ENCODE measurements at places on chromosomes 5 and 9. TPM values are rescaled to one million over a fixed set of nuclear protein-coding genes. Genes with fewer than 3 reads are reported as not detected.

Gene FREM1
- total RNA-seq, result not detected

Gene SELENOP
- not detected for total RNA-seq

Gene EQTN
- not detected for total RNA-seq

Gene PCDHA9
- total RNA-seq, result not detected

DNA sequence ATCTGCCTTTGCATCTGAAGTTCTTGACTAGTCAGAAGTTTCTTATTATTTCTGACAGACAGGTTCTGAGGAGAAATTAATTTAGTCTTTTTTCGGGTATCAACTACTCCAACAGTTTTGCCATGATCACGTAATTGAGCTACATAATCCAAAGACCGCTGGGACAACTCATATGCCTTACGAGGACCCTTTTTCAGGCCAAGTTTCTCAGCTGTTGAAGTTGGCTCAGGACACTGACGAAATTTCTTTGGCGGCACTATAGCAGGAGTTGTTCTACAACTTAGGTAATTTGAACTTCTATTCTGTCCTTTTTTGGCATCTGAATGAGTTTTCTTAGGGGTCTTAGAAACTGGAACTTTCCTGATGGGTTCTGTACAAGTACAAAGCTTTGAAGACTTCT, 27.2 kb downstream of the SETX start:
- no peaks in the 10 kb centered on the region for H3K27me3 ChIP-seq
- peaks cover 89% of the 10 kb centered on the region for H3K36me3 ChIP-seq
- H3K4me3 ChIP-seq, result no peak overlapping the region

- no peaks in the 10 kb centered on the region for H3K4me1 ChIP-seq
- DNase-seq, result no peak
- H3K36me3 ChIP-seq, result no peaks in the 10 kb centered on the region
- H3K4me3 ChIP-seq, result no peak overlapping the region
- no peak overlapping the region for H3K27ac ChIP-seq
- H3K27me3 ChIP-seq, result no peaks in the 10 kb centered on the region
Observed at GRCh38 chr5:125992050-125992449, 431.2 kb upstream of the GRAMD2B start.

DNA sequence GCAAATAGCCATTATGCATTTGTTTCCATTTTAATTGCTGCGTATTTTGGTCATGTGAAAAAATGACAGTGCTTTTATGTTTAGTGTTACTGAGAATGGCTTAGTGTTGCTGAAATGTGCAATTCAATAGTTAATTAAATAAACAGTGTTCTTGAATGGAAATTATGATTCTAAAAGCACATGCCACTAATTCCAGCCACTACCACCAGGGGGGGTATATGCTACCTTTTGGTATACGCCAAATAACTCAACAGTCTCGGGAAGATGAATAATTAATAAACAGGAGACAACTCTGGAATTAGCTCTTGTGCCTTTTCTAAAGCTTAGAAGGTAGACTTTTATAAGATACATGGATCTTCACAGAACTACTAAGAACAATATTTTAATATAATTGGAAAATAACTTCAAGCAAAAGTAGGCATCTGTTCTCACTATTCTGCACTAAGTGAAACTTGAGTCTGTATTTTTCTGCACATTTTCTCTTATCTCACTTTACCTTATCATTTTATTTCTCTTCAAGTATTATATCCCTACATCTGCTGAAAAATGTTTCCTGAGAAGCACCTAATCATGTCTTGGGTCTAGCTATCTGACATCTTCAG, 83.5 kb upstream of the MINAR2 start:
- DNase-seq, result peak; percentile 18
- H3K36me3 ChIP-seq, result no peaks in the 10 kb centered on the region
- no peak overlapping the region for H3K27ac ChIP-seq
- peaks cover 7% of the 10 kb centered on the region for H3K27me3 ChIP-seq
- H3K4me1 ChIP-seq, result no peaks in the 10 kb centered on the region
- no peak overlapping the region for H3K4me3 ChIP-seq

GRCh38 chr5:14405267-14405666, 176.3 kb upstream of the OTULINL start:
- no peak overlapping the region for H3K4me3 ChIP-seq
- H3K27me3 ChIP-seq, result no peaks in the 10 kb centered on the region
- DNase-seq, result no peak
- H3K27ac ChIP-seq, result no peak overlapping the region

Data from activated naive CD8-positive, alpha-beta T cell treated with anti-CD3 and anti-CD28 coated beads for 36 hours (primary cell).